ENCODE measurements at places on chromosomes 2 and 18.

DNA sequence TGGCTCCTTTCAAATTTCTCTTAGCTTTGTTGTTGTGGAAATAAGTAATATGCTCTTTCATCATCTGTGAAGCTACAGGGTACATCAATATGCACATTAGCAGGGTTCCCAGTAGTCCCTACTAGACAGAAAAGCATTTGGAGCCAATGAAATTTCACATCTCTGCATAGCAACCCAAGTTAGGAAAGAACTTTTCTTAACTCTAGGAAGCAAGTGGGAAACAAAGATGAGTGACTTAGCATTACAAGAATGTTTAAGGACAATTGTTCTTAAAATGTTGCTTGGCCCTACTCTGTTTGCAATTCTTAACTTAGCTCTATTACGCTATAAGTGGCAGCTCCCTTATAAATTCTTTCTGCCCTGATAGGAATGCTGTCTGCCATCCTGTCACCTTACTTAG, 39.6 kb downstream of the ZEB2 start:
- no peak for DNase-seq

- DNase-seq, result no peak
These were observed 38.4 kb downstream of the TBC1D8 start for GRCh38 chr2:101112772-101113157.

- no peak for DNase-seq
These were observed 13.6 kb upstream of the GPR35 start for GRCh38 chr2:240611601-240612210.

GRCh38 chr2:14297340-14297739, 335.2 kb upstream of the LRATD1 start:
- DNase-seq, result no peak

DNA sequence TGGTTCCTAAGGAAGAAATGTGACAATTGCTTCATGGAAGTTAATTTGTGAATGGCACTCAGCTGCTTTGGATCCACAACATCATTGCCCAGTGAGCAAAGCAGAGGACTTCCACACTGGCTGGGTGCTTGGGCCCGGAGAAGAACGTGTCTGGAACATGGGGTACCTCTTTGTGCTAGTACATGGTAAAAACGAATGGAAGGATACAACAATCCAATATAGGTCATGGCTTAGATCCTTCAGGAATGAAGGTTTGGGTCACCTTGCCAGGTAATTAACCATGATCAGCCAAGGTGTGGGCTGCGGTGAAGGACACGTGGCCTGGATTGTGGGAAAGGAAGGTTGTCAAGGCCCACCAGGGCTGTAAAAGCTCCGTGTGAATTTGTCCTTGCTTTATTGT, 245.9 kb upstream of the HS6ST1 start:
- no peak for DNase-seq

GRCh38 chr2:230640540-230641011, 72.1 kb upstream of the CAB39 start:
- DNase-seq, result no peak

GRCh38 chr18:9117980-9118841, 15.7 kb downstream of the NDUFV2 start:
- no peak for DNase-seq

- DNase-seq, result no peak
These were observed 48.8 kb downstream of the C2orf42 start for GRCh38 chr2:70141902-70142589.

DNA sequence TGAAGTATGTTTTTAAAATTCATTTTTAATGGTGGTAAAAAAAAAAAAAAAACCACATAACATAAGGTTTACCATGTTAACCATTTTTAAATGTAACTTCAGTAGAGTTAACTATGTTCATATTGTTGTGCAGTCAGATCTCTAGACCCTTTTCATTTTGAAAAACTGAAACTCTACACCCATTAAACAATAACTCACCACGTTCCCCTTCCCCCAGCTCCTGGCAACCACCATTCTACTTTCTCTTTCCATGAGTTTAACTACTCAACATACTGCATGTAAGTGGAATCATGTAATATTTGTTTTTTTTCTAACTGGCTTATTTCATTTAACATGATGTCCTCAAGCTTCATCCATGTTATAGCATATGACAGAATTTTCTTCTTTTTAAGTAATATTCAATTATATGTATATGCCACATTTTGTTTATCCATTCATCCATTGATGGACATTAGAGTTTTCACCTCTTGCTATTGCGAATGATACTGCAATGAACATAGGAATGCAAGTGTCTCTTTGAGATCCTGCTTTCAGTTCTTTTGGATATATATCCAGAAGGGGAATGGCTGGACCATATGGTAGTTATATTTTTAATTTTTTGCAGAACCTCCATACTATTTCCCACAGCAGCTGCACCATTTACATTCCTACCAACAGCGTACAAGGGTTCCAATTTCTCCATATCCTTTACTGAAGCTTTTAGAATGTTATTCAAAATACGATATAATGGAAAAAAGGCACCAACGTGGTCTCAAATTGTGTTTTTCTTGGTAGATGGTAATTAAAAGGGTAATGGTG, 91.0 kb downstream of the SPTBN1 start:
- DNase-seq, result no peak

DNA sequence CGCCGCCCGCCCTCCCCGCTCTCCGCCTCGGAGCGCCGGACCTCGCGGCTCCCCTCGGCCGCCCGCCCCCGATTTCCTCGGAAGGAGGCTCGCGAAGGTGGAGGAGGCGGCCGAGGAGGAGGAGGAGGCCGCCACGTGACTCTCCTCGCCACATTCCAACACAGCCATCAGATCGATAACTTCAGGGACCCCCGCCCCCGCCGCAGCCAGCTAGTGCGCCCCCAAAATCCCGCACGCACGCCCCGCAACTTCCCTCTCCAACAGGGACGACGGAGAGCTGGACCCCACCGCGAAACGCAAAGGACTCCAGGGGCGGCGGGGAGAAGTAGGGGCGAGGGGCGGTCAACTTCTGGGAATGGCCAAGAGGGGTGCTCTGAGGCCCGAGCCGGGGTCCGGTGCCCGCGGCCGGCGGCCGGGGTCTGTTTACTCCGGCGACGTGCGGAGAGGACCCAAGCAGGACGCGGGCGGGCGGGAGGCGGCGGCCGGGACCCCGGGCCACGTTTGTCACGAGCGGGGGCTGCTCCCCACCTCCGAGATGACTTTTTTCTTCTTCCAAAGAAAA, 2.0 kb downstream of the ZNF521 start:
- DNase-seq, result no peak

GRCh38 chr2:39266139-39266805, 22.5 kb upstream of the CDKL4 start:
- DNase-seq, result no peak

DNA sequence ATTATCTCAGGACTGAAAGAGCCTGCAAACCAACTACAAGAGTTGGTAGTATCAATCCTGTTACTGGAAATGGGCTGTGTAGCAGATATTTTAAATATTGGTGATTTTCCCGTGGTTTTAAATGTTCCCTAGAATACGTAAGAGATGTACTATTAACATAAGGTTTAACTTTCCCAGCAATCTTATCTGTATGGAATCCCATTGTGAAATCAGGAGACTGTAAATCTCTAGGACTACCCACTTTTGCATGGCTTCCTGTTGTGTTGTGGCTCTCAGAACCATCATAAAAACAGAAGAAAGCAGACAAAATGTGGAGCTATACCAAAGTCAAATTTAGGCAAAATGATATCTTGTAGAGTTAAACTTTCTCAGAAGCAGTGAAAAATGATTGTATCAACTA, 641.5 kb upstream of the SETBP1 start:
- no peak for DNase-seq

DNA sequence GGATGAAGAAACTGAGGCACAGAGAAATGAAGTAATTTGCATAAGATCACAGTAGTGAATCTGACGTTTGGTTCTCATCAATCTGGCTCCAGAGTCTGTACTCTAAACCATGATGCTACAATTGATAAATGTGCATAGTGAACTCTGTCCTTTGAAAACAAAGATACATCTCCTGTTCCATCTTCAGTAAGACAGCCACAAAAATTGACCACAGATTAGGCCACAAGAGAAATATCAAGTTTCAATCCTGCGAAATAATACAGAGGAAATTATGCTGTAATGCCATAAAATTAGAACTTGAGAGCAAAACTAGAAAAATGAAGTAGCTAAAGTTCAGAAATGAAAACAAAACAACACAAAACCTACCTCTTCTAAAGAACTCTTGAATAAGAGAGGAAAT, 28.4 kb downstream of the FAM98A start:
- no peak for DNase-seq

DNA sequence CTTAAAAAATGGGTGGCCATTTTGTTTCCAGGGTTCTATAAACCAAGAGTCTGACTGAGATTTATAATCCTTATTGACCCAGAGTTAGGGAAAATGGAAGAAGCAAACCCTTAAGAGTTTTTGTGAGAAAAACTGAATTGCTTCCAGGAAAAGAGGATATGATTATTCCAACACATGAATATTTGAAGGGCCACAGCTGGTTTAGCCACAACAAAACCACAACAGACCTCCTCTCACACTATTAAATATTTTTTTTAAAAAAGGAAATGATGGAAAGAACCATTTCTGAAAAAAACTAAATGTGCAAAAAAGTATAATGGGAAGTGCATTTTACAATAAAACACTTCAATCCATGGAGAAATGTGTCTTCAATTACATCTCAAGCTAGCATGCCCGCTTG, 182.7 kb downstream of the ETAA1 start:
- no peak for DNase-seq

DNA sequence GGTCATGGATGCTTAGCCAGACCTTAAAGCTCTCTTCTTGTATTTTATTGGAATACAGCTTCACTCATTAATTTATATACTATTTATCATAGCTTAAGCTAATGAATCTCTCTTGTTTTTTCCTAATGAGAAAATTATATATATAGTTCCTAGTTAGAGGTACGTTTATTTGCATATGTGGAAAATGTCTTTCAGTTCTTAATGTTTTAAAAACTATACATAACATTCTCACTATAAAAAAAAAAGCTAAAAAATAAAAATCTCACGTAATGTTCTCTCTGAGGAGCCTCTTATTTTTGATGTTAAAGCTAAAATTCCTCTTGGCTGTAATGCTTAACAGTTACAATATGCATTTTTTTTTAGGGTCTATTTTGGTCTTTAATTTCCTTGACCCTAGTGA, 16.6 kb downstream of the UGP2 start:
- DNase-seq, result no peak

- DNase-seq, result no peak
These were observed 105.4 kb upstream of the LGALSL start for GRCh38 chr2:64348386-64349130.

GRCh38 chr2:102301867-102302362, 9.4 kb upstream of the IL1RL1 start:
- DNase-seq, result no peak

- peak; percentile 8 for DNase-seq
These were observed 447.3 kb downstream of the KCNJ3 start for GRCh38 chr2:155145758-155146229.

GRCh38 chr2:105337122-105338019, at the start of gene C2orf49:
C2orf49 (plus strand) TSS chr2:105337540; CDS start chr2:105337588, 48 bp downstream.
- peak; percentile 70 for DNase-seq

- DNase-seq, result no peak
These were observed 88.3 kb upstream of the CCDC68 start for GRCh38 chr18:55047546-55047945.

DNA sequence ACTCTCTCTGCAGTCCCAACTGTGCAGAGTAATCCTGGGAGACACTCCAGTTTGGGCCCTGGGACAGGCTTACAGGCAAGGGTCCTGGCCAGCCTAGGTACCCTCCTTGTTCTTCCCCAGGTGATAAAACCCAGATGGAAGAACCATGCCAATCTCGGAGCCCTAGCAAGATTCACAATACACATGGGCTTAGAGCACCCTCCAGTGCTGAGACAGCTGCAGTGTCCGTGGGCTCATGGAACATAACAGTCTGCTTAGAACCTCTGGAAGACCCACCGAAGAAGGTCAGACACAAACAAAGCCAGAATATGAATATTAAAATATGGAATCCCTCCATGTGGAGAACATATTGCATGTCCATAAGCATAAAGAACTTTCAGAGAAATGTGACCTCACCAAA, 568.1 kb downstream of the KCNJ3 start:
- DNase-seq, result no peak

DNA sequence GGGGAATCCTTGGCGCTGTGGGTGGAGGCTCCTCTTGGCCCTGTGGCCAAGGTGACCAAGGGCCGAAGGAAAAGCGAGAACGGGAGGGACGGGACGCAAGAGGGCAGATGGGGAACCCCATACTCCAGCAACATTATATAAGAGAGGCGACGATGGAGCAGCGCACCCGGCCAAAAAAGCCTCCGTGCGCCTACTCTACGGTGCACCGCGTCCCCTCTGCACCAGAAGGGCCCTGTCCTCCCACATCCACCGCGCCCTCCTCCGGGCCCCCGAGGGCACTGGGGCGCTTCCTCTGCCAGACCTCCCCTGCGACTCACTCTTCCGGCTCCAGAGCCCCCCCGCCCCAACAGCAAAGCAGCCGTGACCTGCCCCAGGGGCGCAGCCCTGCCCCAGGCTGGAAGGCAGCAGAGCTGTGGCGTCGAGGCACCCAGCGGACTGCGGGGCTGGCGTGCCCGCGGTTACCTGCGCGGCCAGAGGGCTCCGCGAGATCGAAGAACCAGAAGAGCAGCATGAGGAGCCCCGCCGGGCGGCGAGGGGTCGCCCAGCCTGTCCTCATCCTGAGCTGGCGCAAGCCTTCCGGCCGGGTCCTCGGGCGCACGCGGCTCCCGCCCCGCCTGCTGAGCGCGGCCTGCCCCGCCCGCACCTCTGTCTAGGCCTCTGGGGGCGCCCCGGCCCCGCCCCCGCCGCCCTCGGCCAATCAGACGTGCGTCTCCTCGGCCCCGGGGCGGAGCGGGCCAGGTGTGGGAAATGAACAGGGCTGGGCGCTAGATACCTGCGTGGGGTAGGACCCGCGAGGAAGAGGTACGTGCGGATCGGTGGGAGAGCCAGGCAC, 106.3 kb upstream of the CD302 start:
- DNase-seq, result peak; percentile 89
